ENCODE measurements at places on chromosomes 16 and 17. TPM values are rescaled to one million over a fixed set of nuclear protein-coding genes. Genes with fewer than 3 reads are reported as not detected.

Gene UNC45B
- not detected for total RNA-seq

- DNase-seq: no peak
Observed at GRCh38 chr16:48540222-48540900, 69.6 kb downstream of the N4BP1 start.

DNA sequence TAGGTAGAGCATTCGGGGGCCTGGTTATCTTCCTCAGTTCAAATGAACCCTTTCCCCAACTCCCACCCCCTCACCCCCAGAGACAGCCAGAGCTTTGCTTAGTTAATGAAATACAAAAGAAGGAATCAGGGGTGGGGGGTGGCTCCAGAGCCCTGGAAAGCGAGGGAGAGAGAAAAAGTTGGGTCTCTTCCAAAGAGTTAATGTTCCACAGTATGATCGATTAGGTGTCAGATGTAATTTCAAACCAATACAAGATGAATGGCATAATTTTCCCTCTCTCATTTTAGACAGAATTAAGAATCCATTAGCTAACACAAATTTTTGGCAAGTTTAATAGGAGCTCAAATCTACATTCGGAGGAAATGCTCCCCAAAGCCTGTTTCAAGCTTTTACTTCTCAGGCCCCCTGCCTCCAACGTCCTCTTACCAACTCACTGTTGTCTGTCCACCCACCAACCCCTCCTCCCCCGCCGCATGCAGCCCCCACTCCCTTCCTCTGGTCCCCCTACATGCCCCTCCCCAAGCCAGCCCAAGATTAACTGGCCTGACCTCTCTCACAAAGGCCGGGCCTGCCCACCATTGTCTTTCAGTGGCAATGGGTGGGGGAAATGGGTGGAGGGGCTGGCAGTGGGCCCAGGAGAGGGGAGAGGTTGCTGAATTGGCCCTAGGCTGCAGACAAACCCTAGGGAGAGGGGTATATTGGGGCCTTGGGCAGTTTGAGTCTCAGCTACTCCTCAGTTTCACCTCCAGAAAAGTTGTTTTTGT lies 28.2 kb downstream of the NEUROD2 start:
- DNase-seq: no peak

Gene KRT17
- total RNA-seq: not detected

Gene TRPV2
- total RNA-seq: 58.5 TPM

DNA sequence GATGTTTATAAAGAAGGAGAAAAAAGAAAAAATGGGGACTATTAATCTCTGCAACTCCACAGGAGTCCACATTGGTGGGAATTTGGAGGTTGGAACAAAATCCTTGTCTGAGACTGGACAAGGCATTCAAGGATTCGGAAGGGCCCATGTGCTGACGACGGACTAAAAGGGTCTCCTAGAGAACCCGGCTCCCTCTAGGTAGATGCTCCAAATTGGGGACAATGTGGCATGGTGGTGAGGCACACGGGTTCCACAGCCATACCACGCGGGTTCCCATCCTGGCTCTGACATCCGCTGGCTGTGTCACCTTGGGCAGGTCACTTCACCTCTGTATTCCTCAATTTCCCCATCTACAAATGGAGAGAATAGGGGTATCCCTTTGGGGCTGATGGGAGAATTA lies 227.4 kb downstream of the C16orf78 start:
- no peak for DNase-seq

GRCh38 chr17:43085474-43085873 lies 39.7 kb downstream of the BRCA1 start:
- DNase-seq: no peak

- DNase-seq: no peak
Observed at GRCh38 chr17:80566054-80566400, 21.4 kb downstream of the RPTOR start.

GRCh38 chr16:15650698-15651171 lies 690 bp downstream of the NDE1 start:
- DNase-seq: no peak

- DNase-seq: no peak
Observed at GRCh38 chr17:21711182-21711581, 18.9 kb downstream of the KCNJ18 start.

Gene TAF15
- 52.4 TPM for total RNA-seq

GRCh38 chr17:41836550-41837196 lies 641 bp upstream of the NT5C3B start:
- DNase-seq: no peak

DNA sequence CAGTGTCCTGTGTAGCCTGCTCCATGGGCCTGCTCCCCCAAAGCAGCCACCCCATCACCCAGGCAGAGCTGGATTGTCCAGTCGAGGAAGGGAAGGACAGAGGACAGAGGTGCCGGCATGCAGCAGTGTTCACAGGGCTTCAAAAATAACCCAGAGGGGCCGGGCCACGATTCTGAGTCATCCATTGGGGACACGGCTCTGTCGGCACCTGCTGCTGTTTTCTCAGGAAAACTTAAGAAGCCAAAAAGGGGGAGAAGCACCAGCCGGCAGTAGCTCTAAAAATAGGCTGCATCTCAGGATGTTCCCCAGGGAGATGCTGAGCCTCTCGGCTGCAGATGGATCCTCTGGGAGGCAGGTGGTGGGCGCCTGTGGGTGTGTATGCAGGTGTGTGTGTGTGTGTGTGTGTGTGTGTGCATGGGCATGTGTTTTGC lies 1.6 kb downstream of the CA7 start:
- DNase-seq: no peak

GRCh38 chr17:68509141-68510057 lies 2.8 kb upstream of the PRKAR1A start:
- no peak for DNase-seq

DNA sequence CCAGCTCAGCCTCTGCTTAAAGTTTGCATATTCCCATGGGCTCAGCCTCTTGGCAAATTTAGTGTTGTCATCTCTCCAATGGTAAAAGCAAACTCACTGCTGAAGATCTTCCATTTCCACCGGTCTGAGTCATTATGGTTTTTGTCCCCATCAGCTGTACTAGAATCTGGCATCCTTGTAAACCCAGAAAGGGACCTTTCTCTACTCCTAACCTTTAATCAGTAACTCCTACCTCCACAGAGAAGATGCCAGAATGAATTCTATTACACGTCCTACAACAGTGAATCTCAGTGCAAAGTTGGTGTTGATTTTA lies 45.8 kb downstream of the ZNF652 start:
- DNase-seq: no peak

Gene ST6GALNAC1
- total RNA-seq: not detected

Gene TIGD7
- total RNA-seq: 2.4 TPM

DNA sequence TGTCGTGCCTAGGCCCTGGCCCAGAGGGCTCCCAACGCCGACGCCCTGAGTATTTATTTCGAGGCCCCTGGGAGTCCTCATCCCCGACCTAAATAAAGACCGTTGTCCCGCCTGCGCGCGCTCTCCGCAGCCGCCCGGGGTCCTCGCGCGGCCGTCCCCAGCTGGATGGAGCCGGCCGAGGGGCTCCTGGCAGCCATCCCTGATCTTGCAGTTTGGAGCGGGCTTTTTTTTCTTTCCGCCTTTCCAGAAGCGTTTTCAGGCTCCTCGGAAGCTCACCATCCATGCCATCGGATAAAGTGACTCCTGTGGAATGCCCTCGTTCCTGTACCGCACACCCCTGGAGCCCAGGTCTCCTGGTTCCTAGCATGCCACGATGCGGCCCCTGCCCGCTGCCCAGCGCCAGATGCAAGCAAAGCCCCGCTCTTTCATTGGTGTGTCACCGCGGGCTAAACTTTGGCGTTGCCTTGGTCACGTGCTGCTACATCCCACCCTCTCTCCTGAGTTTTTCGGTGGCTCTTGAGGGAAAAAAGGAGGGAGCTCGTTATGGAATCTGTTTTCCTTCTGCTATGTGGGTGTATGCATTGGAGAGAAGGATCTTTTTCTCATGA lies 716 bp downstream of the TMEM94 start:
- DNase-seq: no peak

GRCh38 chr17:41799366-41799765 lies 12.4 kb downstream of the P3H4 start:
- no peak for DNase-seq

Gene ZG16B
- 0.99 TPM for total RNA-seq

Gene ATP2C2
- total RNA-seq: not detected

DNA sequence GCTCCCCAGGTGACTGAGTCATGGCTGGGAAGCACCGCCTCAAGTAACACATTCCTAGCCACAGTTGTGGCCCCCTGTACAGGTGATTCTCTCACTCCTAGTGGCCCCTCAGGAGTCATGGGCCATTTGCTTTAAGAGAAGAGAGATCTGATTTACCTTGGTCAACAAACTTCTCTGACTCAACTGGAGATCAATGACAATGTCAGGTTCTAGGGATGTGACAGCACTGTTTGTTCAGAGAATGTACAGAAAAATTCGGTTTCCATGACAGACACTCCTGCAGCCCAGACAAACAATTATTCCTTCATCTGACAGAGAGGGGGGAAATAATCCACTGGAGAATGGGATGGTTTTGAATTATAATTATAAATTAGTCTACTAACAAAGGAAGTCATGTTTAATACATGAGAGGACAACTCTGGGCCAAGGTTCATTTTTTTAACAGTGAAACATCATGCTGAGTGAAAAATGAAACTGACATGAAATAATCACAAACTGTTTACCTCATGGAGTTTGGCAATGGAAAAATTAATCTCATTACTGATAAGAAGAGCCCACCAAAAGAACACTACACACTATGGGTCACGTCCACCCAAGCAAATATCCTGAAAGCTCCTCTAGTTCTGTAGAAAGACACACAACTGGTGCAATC lies 9.7 kb downstream of the ERN1 start:
- no peak for DNase-seq

DNA sequence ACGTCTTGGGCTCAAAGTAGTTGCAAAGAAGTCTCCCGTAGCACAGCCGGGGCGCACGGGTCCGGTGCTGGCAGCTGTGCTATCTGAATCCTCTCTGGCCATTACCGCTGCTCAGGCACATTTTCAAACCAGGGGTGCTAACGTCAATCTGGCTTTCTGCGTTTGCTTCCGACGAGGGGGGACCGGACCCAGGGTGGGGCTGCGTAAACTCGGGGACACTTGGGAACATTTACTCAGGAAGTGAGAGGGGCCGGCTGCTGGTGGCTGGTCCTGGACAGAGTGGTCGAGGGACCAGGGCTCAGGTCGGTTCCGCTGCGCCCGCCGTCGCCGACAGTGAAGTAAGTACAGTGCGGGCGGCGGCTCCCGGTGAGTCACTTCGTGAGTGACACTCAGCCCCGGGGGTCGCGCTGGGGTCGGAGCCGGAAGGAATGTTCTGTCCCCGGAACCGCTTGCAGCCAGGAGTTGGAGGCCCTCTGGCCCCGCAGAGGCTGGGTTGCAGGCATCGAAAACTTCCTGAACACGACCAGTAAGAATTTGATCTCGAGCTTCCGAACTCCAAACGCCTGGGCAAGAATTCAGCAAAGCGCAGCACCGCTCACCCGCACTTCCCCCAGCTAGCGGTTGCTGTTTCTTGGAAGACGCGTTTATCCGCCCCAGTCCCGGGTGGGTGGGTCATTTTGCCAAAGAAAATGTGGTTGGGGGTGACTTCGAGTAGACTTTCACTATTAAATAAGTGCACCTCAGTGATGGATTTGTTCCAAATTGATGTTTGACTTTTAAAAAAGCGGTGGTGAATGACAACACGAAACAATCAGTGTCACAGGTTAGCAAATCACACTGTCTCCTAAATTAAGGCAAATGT lies 1.4 kb upstream of the HS3ST3B1 start:
- no peak for DNase-seq

Gene CYBA
- total RNA-seq: 363 TPM

Gene ZNF205
- 19.8 TPM for total RNA-seq

DNA sequence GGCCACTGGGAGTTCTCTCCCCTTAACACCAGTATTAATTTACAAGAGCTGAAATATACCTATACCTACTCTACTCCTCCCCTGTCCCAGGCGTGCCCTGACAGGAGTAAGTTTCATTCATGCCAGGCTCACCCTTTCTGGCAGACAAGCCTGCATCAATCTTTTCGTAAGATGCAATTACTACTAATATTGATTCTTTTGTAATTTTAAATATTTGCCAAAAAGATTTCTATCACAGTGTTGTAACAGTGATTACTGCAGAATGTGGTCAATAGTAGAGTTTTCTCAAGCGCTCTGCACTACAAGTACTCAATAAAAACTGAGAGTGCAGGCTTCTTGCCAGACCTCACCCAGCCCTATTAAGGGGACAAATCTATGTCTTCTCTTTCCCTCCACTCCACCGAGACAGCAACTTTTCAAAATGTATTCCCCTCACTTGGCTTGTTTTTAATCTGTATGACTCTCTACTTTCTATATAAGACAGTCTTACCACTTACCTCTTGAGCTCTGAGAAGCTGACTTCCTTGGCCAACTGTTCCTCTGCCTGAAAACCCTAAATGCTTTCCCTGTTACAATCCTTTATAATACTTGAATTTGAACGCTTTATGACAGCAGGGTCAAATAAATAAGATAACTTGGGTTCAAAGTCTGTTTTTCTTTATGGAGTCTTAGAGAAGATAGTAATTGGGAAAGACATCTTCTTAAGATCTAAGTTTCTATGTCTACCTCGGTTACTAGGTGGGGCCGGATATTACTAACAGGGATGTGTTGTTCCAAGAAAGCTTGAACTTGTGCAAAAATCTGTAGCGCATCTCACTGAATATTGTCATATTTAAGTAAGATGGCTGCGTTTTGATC lies at the start of gene TMIGD1:
TSS of gene TMIGD1 (minus strand) at position 555 of the 858 bp plus-strand sequence. CDS start 1,924 bp downstream, outside the sequence.
- DNase-seq: no peak

GRCh38 chr16:26395700-26396099 lies 671.0 kb upstream of the C16orf82 start:
- no peak for DNase-seq

Gene ARL5C
- total RNA-seq: not detected

DNA sequence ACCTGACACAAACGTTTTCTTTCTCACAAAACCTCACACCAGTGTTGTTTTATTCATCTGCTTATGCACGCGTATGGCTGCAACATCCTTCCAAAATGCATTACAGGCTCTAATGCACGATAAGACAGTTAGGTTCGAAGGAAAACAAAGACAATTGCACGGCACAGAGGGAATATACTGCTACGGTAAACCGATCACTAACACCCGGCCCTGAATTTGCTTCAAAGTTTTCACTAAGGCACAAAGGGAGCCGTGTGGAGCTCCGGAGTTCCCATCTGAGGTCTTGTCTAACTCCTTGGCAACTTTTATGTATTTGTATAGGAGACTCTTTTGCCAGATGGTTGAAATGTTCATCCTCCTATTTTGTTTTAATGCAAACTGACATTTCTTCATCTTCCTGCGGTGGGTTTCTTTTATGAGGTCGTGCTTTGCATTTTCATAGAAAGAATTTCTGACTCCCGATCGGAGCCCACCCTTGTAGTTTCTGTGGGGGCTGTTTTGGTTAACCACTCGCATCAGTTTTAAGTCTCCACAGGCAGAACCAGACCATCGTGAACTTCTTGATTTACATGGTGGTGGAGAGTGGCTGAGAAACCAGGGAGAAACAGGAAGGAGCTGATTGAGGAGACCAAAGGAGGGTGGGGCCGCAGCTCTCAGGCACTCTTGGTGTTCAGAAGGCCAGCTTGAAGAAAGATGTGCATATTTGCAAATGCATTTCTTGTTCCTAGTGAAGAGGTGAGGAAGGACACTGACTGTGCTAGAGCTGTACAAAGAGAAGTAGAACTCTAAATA lies 516.8 kb downstream of the MAF start:
- no peak for DNase-seq

DNA sequence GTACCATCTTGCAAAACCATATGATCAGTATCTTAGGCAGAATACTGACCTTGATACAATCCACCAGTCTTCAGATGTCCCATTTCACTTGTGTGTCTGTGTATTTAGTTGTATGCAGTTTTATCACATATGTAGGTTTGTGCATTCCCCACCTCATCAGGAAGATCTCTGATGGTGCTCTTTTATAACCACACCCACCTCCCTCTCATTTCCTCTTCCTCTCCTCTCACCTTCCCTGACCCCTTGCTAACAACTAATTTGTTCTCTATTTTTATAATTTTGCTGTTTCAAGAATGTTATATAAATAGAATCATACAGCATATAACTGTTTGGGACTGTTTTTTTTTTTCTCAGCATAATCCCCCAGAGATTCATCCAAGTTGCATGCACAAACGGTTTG lies 52.0 kb upstream of the ACSM2B start:
- DNase-seq: no peak
